ENCODE measurements at places on chromosomes 6 and 20. TPM values are rescaled to one million over a fixed set of nuclear protein-coding genes. Genes with fewer than 3 reads are reported as not detected.

GPR6 gene
- not detected for total RNA-seq

ZC3H12D gene
- 2.4 TPM for total RNA-seq

- no peak for DNase-seq
These were observed 151.4 kb downstream of the BCAS1 start for GRCh38 chr20:53918949-53919361.

DNA sequence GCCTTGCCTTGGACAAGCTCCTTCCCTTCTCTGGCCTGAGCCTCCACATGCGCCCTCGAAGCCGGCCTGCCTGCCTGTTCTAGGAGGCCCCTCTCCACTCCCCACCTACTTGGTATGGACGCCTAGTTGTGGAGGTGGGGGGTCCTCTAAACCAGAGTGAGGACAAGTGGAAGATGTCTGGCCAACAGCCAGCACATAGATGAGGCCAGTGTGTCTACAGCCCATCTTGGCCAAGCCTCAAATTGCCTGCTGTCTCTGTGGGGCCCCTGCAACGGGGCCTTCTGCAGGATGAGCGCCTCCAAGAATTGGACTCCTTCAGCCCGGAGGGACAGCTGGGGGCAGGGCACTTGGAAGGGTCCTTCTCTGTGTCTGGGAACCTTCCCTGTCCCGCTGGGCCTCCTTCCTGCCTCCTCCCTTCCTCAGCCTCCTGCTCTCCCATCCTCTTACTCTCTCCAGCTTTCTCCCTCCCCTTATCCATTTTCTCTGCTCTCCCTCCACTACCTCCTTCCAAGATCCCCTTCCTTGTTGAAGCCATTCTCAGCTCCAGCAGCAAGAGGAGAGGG is 1.6 kb downstream of the MDFI start:
- no peak for DNase-seq

DNA sequence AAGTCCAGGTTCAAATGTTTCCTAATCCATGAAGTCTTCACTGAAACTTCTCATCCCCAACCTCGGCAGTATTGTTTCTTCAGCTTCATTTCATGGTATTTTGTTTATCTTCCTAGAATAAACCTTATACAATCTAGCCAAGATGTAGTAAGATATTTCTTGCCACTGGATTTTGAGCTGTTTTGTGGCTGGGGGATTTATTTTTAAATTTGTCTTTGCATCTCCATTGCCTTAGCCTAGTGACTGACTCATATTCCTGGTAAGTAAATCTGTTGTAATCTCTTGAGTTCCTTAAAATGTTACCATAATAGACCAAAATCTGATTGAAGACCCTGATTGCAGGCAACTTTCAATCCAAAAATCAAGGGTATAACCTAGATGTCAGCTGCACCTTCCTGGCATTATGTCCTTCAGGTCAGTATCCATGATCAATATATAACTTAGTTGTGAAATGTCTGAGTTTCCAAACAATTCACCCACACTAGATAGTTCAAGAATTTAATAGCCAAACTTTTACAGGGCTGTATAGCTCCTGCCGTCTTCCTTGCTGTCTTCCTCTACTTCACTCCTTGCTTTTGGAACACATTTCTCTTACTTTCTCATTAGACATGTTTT is 4.7 kb upstream of the TRMT11 start:
- DNase-seq, result no peak

DNA sequence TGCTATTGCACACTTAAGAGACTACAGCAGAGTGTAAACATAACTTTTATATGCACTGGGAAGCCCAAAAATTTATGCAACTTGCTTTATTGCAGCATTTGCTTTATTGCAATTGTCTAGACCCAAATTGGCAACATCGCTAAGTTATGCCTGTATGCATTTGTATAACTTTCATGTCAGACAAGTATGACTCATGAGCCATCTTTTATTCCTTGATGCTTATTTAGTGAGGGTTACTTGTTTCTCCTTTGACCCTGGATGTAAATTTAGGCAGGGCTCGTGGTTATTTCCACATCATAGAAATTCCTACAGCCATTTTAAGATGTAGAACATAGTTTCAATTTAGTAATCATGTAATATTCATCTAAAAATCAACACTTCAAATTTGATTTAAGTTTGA is 130.3 kb upstream of the LY86 start:
- DNase-seq, result no peak

DNA sequence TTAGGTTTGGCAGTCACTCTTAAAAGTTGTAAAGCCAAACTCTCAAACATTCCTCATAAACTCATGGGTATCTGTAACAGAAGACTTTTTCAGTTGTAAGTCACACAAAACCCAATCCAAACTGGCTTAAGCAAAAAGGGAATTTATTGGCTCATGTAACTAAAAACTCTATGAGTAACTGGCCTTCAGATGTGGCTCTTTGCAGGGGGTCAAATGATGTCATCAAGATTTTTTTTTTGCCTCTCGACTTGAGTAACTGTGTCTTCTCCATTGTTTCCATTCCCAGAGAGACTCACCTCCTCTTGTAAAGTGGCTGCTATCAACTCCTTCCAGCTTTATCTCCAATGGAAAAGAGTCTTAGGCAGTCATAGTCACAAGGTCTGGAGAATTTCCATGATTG is 645.0 kb downstream of the DHX35 start:
- no peak for DNase-seq

- no peak for DNase-seq
These were observed 138.3 kb upstream of the CDYL start for GRCh38 chr6:4637691-4638433.

GRCh38 chr6:165321555-165322145 is 12.2 kb upstream of the C6orf118 start:
- no peak for DNase-seq

GRCh38 chr6:35569011-35569461 is 56.3 kb upstream of the TULP1 start:
- DNase-seq, result peak; percentile 53

GRCh38 chr20:57777911-57778310 is 68.1 kb upstream of the PMEPA1 start:
- no peak for DNase-seq

GRCh38 chr6:22248513-22249308 is 48.1 kb downstream of the PRL start:
- DNase-seq, result no peak

Measured in ureter (tissue), 1 donor.